T follicular helper cell (primary cell): ENCODE measurements at places on chromosomes 13 and 19.
A peak's percentile ranks its signal among the peaks of the same experiment; 100 is the strongest.

DNA sequence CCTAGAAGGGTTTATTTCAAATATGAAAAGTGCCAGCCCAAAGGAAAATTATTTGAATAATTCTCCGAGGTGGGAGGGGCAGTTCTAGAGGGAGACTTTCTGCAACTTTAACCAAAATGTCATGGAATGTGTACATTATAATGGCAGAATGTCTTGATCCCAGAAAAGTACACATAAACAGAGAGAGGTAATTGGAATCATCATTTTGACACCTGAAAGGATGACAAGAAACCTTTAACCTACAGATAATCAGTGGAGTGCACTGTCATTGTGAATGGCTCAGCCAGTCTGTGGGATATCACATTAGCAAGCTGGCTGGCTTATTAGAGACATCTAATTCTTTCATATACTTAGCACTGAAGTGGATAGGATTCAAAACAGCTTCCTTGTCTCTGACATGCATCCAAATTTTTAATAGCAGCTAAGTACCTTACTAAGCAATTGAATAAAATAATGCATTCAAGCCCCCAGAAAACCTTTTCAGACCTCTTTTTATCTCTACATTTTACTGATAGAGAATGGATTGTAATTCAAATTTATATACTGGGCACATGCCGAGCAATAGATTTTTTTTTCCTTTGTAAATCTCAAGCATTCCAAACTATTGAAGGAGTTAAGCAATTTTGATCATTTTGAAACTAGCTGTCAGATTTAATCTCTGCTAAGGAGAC lies 468.6 kb downstream of the COG6 start:
- DNase-seq = no peak

GRCh38 chr19:45446295-45446694 lies 21.5 kb upstream of the FOSB start:
- DNase-seq = no peak

- no peak for DNase-seq
Measured at GRCh38 chr19:5287066-5287465, 53.5 kb downstream of the PTPRS start.

DNA sequence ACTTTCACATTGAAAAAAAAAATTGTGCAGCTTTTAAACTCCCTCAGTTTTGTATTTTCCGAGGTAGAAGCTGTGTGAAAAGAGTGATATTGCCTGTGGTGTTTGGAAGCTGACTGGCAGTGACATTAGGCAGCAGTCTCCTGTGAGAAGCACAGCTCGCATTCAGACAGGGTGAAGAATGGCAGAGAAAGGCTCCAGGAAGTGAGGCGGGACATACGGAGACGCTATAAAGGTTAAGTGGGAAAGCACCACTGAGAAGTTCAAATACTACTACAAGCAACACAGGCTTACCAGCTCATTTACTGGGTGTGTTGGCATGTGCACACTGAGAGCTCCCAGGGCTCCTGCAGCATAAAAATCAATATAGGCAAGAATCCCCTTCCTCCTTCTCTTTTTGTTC lies 88.4 kb downstream of the RXFP2 start:
- no peak for DNase-seq

DNA sequence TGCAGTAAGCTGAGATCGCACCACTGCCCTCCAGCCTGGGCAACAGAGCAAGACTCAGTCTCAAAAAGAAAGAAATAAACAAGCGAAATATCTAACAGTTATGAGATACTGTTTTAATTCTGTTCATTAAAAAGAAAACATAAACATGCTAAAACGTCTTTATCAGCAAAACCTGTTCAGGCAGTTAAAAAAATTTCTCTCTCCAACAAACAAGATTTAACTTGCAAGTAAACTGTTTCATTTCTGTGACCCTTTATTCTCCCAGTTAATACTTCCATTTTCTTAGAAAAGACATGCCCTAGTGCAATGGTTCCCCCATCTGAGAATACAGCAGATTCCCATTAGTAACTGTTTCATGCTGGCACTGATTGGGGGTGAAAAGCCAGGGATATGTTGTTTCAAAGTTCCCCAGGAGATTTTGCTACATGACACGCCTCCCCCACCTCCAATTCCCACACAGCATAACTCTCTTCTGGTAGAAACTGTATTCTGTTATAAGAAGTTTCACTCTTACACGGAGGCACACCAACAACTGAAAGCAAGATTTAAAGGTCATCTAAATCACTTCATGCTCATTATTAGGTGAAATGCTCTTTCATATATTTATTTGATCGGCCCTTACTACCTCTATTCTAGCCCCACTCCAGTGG lies 24.4 kb downstream of the ELF1 start:
- no peak for DNase-seq

DNA sequence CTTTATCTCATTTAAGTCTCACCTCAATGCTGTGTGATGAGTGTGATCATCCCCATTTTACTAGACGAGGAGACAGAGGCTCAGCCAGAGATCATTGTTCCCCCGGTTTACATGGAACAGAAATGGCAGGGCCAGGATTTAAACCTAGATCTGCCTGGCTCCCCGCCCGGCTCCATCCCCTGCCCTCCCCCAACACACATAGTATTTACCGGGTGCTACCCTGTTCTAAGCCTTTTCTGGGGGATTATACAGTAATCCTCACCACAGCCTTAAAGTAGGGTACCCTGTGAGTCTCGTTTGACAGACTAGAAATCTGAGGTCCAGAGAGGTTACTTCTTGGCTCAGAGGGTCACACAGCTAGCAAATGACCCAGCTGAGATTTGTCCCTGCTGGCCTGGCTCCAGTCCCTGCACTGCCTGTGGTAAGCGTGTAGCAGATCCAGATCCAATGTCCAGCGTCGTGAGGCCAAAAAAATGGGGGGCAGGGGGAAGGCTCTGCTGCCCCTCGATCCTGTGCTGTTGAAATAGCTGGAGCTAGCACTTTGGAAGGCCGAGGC lies 3.8 kb upstream of the KLC3 start:
- no peak for DNase-seq

DNA sequence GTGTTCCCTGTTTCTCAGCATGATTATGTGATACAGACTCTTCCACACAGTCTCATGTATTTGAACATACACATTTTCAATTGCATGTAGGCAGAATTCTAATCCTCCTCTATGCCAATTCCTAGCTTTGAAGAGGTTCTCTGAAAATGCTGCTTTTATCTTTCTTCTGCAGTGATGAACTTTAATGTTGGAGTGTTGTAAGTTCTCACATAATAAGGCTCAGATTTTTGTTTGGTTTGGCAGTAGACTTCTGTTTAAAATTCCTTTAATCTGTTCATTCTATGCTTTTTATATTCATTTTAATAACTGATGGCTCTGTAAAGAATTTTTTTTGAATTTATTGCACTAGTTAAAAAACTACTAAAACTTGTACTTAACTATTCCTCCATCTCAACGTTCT lies 225.8 kb downstream of the GGACT start:
- no peak for DNase-seq

GRCh38 chr19:17125728-17126677 lies 50.4 kb downstream of the MYO9B start:
- peak; percentile 66 for DNase-seq

DNA sequence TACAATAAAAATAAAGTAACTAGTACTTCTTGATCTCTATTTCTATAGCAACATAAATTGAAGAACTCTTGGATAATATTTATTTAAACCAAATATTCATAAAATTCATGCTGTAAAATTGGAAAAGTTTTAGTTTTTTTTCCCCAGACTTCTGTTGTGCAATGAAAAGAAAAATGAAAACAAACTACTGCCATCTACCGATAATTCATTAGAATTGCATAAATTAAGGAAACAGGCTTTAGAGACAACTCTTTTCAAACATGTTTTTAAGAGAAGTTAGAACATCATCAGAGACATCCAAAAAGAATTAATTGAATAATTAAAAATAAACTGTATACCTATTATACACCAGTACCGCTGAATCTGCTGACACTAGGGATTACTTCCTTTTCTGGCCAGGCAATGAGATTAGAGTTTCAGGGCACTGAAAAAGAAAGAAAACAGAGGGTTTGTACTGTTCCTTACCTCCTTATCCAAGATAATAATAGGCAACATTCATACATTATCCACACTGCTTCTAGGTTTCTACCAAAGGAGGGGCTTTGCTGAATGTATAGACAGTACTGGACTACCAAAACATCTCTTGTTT lies 4.9 kb downstream of the CCDC122 start:
- DNase-seq = no peak

GRCh38 chr13:82480415-82480814 lies 1401.9 kb downstream of the SLITRK1 start:
- no peak for DNase-seq

GRCh38 chr13:111267784-111268183 lies 52.7 kb upstream of the TEX29 start:
- DNase-seq = no peak

DNA sequence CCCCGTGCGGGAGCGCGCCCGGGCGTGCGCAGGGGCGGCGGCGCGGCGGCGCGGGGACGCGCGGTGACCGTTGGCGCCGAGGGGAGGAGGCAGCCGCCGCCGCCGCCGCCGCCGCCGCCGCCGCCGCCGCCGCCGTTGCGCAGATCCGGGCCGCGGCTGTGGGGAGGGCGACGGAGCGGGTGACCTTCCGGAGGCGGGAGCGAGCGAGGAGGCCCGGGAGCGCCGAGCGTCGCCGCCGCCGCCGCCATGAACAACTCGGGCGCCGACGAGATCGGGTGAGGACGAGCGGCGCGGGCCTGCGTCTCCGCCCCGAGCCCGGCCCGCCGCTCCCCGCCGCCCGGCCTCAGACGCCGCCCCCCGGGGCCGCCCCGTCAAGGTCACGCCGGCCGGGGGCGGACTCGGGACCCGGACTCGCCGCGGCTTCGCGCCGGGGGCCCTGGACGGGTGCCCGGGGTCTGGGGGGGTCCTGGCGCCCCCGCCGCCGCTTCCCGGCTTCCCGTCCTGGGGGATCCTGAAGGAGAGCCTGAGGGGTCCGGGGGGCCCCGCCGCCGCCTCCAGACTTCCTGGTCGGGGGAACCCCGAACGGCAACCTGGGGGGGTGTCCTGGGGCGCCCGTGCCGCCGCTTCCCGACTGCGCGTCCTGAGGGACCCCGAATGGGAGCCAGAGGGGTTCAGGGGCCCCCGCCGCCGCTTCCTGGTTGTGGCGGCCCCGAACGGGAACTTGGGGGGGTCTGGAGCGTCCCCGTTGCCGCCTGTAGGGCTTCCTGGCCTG lies at the start of gene DAZAP1:
Gene DAZAP1 (plus strand): TSS at position 59 of the 772 bp plus-strand sequence. CDS start 188 bp downstream, at position 247.
- peak; percentile 25 for DNase-seq

GRCh38 chr19:19654441-19654840 lies 9.0 kb downstream of the ATP13A1 start:
- no peak for DNase-seq

GRCh38 chr13:107209824-107210722 lies 642.1 kb upstream of the ARGLU1 start:
- no peak for DNase-seq

DNA sequence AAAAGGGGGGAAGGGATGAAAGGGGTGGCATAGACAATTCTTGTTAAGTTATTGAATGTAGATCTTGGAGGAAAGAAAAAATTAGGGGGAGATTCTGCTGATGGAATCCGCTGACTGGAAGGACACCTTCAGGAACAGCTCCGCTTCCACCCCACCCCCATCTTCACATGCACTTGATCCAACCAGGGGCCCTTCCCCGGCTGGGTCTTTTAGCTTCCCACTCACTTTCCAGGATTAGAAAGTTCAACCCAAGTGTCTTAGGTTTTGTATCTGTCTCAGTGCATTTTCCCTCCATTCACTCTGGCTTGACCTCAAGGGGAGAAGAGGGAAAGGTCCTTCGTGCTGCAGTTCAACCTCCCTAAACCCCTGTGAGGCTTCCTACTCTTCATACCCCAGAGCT lies 141.4 kb downstream of the IRS2 start:
- DNase-seq = no peak

GRCh38 chr19:45577111-45577905 lies 7.3 kb downstream of the OPA3 start:
- DNase-seq = no peak

- no peak for DNase-seq
Measured at GRCh38 chr13:31850041-31850555, 110.8 kb downstream of the RXFP2 start.

- peak; percentile 33 for DNase-seq
Measured at GRCh38 chr13:99605420-99606323, 104.4 kb downstream of the TM9SF2 start.

DNA sequence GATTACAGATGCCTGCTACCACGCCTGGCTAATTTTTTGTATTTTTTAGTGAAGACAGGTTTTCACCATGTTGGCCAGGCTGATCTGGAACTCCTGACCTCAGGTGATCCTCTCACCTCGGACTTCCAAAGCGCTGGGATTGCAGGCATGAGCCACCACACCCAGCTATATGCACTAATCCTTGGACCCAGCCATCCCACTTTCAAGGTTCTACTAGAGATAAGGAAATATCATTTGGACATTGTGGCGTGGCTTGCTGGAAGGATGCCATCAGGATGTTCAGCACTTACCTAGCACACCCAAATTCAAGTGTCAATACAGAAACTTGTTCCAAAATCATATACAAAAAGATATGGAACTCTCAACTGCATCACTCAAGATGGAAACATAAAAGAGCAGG lies 136.4 kb downstream of the ABCC4 start:
- DNase-seq = no peak

GRCh38 chr13:102582256-102582655 lies 14.5 kb upstream of the TPP2 start:
- no peak for DNase-seq

DNA sequence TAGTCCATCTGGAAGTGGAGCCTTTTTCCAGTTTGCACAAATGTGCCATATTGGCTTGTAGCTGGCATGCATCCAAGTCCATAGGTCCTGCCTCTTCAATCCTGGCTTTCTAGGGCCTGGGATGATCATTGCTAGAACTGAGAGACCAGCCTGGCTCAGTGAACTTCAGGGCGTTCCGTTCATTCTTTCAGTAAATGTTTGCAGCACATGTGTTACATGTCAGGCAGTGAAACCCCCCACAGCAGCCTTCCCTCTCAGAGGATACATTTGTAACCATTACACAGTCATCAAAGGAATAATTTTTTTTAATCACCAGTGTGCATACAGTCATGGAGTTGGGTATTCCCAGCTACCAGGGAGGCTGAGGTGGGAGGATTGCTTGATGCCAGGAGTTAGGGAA lies 9.7 kb downstream of the FUT2 start:
- no peak for DNase-seq

DNA sequence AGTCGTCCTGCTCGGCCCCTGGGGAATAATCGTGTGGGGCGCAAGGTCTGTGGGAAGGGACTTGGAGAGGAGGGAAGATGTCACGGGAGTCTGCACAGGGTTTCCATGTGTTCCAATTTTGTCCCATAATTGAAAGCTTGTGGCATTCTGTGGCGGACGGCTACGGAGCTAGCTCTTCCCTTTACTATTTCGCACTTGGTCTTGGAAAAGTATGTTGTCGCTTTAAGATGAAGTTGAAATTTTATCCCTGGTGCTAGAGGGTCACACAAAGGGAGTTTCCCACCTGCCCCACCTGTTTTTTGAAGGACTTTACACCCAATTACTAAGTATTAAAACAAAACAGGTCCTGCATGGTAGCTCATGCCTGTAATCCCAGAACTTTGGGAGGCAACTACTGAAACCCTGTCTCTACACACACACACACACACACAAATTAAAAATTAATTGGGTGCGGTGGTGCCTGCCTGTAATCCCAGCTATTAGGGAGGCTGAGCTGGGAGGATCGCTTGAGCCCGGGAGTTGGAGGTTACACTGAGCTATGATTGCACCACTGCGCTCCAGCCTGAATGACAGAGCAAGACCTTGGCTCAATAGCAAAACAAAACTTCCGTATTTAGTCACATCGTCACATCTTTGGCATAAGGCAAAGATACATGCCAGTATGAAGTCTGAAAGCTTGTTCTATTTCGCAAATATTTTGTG lies 967 bp upstream of the TPT1 start:
- no peak for DNase-seq

GRCh38 chr19:31450696-31451095 lies 101.5 kb upstream of the TSHZ3 start:
- DNase-seq = no peak
